Right ventricle myocardium superior (tissue), 1 donor: ENCODE measurements at places on chromosomes 3 and 15.

- no peak for DNase-seq
Measured at GRCh38 chr15:91870876-91871537, 17.5 kb downstream of the SLCO3A1 start.

- no peak for DNase-seq
Measured at GRCh38 chr3:146256851-146257486, 6.1 kb upstream of the PLSCR4 start.

DNA sequence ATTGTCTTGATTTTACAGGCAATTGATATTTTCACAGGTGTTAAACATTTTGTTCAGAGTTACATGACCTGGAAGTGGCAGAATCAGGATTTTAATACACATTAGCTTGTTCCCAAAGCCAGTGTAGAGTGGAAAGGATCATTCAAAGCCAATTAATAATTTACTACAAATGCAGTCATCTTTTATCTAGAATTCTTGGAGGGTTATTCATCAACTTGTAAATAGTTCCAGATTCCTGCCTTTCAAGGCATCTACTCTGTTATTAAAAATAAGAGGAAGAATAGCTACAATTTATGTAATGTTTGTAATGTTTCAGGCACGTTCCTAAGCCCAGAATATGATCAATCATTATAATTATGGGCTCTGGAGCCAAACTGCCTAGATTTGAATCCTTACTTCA lies 358.5 kb downstream of the ZNF385D start:
- no peak for DNase-seq

DNA sequence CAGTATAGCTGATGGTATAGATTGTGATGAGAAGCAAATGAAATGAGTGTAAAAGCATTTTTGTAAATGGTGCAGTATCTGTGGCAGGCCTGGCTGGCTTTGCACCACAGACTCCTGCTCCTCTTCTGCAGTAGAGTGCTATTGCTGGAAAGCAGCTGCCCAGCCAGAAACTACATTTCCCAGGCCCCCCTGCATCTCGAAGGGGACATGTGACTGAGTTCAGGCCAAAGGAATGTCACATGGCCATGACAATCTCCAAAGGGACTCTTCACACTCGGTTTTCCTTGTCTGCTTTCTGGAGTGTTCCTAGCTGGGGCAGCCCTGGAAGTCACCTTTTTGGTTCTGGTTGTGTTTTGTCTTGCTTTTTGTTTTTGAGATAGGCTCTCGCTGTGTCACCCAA lies 277.1 kb downstream of the SUCLG2 start:
- DNase-seq = no peak

DNA sequence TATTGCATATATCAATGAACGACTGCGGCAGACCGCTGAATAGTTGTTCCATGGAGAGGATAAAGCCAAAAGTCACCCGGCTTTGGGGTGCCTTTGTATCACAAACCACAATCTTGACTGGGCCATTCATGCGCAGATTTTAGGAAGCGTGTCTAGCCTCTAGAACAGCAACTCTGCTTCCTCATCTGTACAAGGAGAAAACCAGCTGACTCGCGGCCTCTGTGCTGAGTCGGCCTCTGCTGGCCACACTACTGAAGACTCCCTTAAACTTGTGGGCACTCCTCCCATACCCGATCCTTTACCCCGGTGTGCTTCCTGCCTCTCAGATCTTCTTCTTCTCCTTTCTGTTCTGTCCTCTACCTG lies 872 bp downstream of the DLEC1 start:
- DNase-seq = peak; percentile 83

DNA sequence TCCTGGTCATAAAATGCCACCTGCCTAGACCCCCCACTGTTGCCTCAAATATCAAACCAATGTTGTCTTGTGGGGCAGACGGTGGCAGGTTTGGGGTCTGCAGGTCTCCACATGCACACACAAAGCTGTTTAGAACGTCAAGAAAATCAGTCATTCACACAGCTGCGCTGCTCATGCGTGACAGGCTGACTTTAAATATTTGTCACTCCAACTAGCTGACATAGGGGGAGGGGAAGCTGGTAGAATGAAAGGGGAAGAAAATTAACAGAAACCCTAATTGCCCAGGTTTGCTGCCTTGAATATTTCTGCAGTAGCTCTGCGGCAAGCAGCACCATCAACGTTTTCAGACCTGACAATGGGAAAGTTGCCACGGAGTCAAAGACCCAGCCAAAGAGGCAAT lies 201.8 kb downstream of the ABHD5 start:
- no peak for DNase-seq

DNA sequence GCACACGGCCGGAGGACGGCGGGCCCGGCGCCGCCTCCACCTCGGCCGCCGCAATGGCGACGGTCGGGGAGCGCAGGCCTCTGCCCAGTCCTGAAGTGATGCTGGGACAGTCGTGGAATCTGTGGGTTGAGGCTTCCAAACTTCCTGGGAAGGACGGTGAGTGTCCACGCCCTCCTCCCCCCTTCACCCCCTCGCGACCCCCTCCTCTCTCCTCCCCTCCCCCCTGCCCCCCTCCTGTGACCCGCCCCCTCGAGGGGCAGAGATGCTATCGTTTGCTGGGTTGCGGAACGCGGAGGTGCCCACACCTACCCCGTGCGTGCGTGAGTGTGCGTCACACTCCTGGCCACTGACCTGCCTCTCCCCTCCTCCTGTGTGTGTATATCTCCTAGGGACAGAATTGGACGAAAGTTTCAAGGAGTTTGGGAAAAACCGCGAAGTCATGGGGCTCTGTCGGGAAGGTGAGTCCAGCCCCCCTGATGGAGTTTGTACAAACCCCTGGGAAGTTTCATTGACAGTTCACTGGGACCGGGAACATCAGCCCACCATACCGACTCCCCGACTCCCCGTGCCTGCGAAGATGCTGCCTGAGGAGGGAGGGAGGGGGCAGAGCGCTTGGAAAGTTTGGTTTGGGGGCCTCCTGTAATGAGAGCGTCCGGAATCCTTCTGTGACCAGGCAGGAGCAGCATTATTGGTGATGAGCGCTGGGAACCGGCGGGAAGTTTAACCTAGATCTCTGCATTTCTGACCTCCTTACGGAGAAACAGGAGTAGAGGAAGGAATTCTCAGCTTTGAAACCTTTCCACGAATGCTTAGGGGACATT lies 795 bp upstream of the SCAANT1 start:
- peak; percentile 57 for DNase-seq

DNA sequence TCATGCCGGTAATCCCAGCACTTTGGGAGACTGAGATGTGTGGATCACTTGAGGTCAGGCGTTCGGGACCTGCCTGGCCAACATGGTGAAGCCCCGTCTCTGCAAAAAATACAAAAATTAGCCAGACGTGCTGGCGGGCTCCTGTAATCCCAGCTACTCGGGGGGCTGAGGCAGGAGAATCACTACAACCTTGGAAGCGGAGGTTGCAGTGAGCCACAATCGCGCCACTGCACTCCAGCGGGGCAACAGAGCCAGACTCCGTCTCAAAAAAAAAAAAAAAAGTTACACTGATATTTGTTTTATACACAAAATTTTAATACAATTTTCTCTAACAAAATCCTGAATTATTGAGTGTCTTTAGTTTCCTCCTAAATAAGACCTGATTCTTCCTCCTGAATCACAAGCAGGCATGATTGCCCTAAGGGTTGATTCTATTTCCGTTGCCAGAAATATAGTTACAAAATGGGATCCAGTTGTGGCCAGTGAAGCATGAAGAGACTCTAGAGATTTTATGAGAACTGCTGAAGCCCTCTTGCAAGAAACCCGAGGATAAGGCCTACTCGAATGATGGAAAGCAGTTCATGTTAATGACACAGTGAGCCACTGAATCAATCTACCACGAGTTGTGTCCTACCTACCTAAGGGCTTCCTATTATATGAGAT lies 9.6 kb upstream of the SMARCC1 start:
- DNase-seq = no peak

- DNase-seq = no peak
Measured at GRCh38 chr3:61765157-61765876, 203.9 kb downstream of the PTPRG start.

GRCh38 chr3:37621771-37622170 lies 239.9 kb upstream of the CTDSPL start:
- no peak for DNase-seq

DNA sequence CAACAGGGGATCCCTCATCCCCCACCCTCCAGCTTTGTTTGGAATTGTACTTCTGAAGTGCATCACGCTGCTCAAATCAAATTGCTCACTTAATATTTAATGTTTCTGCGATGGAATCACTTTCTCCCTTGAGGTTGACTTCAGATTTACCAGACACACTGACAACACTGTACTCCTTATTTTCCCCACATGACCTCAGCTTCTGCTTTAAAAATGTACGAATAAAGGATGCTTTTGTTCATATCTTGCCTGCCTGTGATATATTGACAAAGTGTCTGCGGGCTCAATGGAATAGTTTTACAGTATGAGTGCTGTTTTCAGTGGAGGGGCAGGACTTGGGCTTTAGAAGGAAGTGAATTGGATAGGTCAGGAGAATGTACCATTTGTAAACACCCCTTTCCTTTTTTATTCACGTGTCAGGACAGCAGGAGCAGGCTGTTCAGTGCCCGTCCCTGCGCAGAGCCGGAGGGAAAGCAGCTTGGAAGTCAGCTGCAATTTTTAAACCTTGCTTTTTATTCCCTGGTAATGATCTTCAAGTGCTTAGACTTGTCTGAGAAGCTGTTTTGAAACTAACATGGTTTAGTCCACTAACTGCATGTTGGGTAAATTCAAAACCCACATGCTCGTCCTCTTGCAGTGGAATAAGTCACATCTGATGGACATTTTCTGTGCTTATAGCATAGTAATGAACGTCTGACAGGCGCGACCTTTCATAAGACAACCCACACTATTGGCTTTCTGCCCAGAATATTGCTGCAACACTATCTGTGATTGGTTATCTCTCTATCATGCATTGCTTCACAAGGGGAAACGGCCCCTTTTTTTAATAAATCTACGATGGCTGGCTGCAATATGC lies 29.9 kb downstream of the MBNL1 start:
- peak; percentile 56 for DNase-seq

- no peak for DNase-seq
Measured at GRCh38 chr15:25092661-25093060, 137.9 kb downstream of the SNRPN start.

GRCh38 chr15:32855942-32856341 lies 138.1 kb downstream of the GREM1 start:
- no peak for DNase-seq

DNA sequence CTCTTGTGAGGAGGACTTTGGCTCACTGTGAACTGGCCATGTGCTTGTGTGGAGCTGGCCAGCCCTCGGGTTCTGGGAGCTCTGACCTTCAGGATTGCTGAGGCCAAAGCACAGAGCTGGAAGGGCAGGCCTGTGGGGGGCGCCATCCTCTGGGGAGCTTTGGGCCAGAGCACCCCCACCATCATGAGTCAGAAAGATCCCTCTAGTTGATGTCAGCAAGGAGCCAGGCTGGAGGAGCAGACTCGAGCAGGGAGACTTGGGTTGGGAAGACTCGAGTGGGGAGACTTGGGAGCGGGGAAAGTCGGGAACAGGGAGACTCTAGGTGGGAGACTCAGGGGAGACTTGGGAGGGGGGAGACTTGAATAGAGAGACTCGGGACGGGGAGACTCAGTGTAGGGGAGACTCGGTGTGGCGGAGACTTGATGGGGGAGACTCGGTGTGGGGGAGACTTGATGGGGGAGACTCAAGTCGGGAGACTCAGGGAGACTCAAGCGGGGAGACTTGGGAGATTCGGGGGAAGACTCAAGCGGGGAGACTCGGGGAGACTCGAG lies 37.7 kb upstream of the PLXNA1 start:
- DNase-seq = no peak

DNA sequence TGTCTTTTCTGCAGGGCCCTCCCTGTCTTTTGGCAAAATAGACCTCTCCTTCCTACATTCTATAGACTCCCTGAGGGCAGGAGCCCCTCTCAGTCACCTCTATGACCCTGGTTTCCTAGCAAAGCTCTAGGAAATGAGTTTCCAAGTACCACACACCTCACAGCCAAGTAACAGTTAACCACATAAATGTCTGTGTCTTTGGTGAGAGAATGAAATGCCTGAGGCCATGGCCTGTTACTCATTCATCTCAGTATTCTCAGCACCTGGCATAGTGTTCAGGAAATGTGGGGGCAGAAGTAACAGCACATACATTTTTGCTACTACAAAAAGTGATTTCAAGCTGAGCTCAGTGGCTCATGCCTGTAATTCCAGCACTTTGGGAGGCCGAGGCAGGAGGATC lies 21.0 kb downstream of the RFT1 start:
- no peak for DNase-seq

GRCh38 chr3:31729082-31729481 lies 196.4 kb downstream of the STT3B start:
- DNase-seq = no peak

- no peak for DNase-seq
Measured at GRCh38 chr15:94743668-94744067, 512.3 kb downstream of the MCTP2 start.

GRCh38 chr3:133477487-133477886 lies 77.6 kb downstream of the BFSP2 start:
- DNase-seq = no peak

- peak; percentile 91 for DNase-seq
Measured at GRCh38 chr3:148991219-148992026, at the start of gene GYG1. Gene GYG1 (plus strand): TSS chr3:148991540. CDS start chr3:148991641, 101 bp downstream.

- no peak for DNase-seq
Measured at GRCh38 chr3:14461006-14461747, 58.8 kb downstream of the SLC6A6 start.

DNA sequence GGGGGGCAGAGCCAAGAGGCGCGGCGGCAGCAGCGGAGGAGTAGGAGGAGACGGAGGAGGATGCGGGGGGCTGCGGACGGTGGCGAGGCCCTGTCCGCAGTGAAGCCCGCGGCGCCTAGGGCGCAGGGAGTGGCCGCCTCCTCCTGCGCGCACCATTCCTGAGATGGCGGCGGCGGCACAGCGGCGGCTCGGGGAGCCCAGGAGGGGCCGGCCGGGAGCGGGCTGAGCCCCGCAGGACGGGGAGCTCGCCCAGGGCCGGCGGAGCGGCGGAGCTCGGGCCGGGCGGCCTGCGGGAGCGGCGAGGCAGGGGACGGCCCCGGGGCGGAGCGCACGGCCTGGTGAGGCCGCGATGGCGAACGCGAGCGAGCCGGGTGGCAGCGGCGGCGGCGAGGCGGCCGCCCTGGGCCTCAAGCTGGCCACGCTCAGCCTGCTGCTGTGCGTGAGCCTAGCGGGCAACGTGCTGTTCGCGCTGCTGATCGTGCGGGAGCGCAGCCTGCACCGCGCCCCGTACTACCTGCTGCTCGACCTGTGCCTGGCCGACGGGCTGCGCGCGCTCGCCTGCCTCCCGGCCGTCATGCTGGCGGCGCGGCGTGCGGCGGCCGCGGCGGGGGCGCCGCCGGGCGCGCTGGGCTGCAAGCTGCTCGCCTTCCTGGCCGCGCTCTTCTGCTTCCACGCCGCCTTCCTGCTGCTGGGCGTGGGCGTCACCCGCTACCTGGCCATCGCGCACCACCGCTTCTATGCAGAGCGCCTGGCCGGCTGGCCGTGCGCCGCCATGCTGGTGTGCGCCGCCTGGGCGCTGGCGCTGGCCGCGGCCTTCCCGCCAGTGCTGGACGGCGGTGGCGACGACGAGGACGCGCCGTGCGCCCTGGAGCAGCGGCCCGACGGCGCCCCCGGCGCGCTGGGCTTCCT lies at the start of gene GPR27:
Gene GPR27, plus strand, starts transcription at position 155 of the 909 bp plus-strand sequence. Its CDS starts 195 bp downstream, at position 350.
- peak; percentile 49 for DNase-seq

- no peak for DNase-seq
Measured at GRCh38 chr3:54433846-54434245, 311.5 kb downstream of the CACNA2D3 start.
